ENCODE measurements at places on chromosomes 12 and 14.

DNA sequence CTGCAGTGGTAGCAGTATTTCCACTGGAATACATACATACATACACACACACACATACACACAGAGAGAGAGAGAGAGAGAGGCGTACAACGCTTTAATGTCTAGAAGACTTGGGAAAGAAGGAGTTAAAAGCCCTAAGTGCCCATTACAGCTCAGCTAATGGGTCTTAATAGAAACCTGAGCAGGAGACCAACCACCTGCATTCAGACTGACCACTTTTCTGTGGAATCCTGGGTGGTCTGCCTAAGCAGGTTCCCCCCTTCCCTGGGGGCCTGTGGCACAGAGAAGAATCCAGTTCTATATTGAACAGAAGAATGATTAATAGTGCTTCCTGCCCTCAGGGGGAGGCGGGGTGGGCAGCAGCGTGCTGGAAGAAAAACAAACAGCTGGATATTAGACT lies 312.4 kb upstream of the PRKD1 start:
- DNase-seq = no peak

DNA sequence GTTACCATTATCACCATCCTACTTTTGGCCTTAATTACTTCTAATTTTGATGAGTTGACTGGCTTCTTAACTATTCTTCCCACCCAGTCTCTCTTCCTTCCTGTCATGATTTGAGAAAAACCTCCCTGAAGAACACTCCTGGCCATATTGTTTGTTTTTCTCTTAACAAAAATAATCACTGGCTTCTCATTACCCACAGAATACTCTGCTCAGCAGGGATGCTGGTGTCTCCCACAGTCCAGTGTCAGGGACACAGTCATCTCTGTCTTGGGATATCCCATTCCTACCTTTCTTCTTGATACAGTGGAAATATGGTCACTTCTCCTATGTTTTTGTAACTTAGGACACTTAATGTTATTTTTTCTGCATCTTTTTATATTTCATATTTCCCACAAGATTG lies 103.7 kb downstream of the SRGAP1 start:
- no peak for DNase-seq

- DNase-seq = no peak
Observed at GRCh38 chr12:20950248-20950647, 139.7 kb downstream of the SLCO1B3 start.

DNA sequence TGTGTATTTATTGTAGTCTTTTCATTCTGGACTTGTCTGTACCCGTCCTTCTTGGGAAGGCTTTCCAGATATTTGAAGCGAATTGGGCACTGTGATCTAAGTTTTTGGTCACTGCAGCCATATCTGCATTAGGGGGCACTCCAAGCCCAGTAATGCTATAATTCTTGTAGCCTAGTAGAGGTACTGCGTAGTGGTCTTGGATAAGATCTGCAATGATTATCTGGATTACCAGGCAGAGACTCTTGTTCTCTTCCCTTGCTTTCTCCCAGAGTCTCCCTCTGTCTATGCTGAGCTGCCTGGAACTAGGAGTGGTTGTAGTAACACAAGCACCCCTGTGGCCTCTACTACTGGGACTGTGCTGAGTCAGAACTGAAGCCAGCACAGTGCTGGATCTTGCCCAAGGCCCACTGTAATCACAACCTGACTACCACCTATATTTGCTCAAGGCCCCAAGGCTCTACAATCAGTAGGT lies 30.0 kb downstream of the SLC38A2 start:
- DNase-seq = no peak

- DNase-seq = no peak
Observed at GRCh38 chr12:46830731-46831334, 5.0 kb upstream of the SLC38A4 start.

DNA sequence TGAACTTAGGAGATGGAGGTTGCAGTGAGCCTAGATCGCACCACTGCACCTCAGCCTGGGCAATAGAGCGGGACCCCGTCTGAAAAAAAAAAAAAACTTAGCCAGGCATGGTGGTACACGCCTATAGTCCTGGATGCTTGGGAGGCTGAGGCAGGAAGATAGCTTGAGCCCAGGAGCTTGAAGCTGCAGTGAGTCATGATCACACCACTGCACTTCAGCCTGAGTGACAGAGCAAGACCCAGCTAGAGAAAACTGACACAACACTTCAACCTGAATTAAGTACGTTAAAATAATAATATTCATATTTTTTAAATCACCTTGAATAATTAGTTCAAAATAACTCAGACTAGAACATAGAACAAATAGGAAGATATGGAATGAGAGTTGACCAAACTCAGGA lies 5.7 kb upstream of the CATSPERB start:
- DNase-seq = no peak

- DNase-seq = peak; percentile 71
Observed at GRCh38 chr14:94121485-94121884, 7.9 kb downstream of the IFI27L2 start.
